Lower lobe of right lung (tissue), 2 donors: ENCODE measurements at places on chromosomes 7 and 10. TPM values are rescaled to one million over a fixed set of nuclear protein-coding genes. Genes with fewer than 3 reads are reported as not detected.

Gene NFE2L3
- total RNA-seq, result 4.8 TPM

Gene CTNNA3
- total RNA-seq, result not detected

GRCh38 chr10:63464402-63465292 lies 1.1 kb downstream of the JMJD1C start:
- peak overlapping the region; percentile 87 for H3K4me3 ChIP-seq
- no peaks in the 10 kb centered on the region for H3K36me3 ChIP-seq
- H3K4me1 ChIP-seq, result peaks cover 21% of the 10 kb centered on the region
- no peak for DNase-seq
- peak overlapping the region; percentile 89 for H3K27ac ChIP-seq

DNA sequence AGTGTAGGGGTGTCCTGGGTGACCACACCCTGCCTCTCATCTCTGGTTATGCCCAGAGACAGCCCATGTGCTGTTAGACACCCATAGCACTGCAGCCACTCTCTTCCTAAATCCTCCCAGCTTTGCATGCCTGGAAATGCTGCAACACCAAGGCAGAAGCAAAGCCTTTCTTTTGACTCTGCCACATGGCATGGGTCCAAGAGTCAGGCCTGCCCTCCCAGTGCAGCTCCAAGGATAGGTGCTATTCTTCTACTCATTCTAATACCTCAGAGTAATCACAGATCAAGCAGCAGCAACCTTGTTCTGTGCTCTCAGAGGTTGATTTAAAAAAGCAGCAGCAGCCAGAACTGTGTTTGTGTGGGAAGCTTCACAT lies 23.4 kb downstream of the FRMPD2 start:
- H3K27ac ChIP-seq, result no peak overlapping the region
- no peaks in the 10 kb centered on the region for H3K27me3 ChIP-seq
- H3K4me3 ChIP-seq, result no peak overlapping the region
- H3K4me1 ChIP-seq, result no peaks in the 10 kb centered on the region
- no peaks in the 10 kb centered on the region for H3K36me3 ChIP-seq
- DNase-seq, result no peak

GRCh38 chr10:112131996-112132395 lies 51.6 kb downstream of the GPAM start:
- no peaks in the 10 kb centered on the region for H3K36me3 ChIP-seq
- H3K27me3 ChIP-seq, result no peaks in the 10 kb centered on the region
- no peak for DNase-seq
- H3K4me1 ChIP-seq, result no peaks in the 10 kb centered on the region
- H3K27ac ChIP-seq, result no peak overlapping the region
- no peak overlapping the region for H3K4me3 ChIP-seq

DNA sequence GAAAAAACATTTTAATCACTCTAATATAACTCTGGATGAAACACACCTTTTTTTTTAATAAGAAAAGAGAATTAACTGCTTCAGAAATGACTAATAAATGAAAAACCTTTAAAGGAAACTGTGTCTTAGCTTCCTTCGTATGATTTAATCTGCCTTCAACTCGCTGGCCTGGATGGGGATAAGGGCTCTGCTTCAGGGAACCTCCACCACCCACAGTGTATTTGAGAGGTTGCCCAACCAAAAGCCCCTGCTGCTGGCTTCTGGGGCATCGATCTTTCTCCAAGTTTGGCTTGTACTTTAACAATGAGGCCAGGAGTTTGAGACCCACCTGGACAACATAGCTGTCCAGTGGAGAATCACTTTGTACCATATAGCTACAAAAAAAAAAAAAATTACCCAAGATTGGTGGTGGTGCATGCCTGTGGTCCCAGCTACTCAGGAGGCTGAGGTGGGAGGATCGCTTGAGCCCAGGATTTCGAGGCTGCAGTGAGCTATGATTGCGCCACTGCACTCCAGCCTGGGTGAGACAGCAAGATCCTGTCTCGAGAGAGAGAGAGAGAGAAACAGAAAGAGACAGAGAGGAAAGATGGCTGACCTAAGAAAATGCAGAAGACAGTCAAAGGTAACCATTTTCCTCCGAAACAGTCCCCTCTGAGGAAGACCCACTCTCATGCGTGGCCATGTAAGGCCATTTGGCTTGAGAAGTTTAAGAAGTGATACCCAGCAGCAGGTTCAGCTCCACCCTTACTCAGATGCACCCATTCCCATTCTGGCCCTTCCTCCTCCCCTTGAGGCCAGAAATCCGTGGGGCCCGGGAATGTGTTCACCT lies 13.6 kb upstream of the LIMK1 start:
- peak; percentile 10 for DNase-seq
- no peak overlapping the region for H3K27ac ChIP-seq
- no peak overlapping the region for H3K4me3 ChIP-seq
- H3K27me3 ChIP-seq, result no peaks in the 10 kb centered on the region
- peaks cover 14% of the 10 kb centered on the region for H3K36me3 ChIP-seq

DNA sequence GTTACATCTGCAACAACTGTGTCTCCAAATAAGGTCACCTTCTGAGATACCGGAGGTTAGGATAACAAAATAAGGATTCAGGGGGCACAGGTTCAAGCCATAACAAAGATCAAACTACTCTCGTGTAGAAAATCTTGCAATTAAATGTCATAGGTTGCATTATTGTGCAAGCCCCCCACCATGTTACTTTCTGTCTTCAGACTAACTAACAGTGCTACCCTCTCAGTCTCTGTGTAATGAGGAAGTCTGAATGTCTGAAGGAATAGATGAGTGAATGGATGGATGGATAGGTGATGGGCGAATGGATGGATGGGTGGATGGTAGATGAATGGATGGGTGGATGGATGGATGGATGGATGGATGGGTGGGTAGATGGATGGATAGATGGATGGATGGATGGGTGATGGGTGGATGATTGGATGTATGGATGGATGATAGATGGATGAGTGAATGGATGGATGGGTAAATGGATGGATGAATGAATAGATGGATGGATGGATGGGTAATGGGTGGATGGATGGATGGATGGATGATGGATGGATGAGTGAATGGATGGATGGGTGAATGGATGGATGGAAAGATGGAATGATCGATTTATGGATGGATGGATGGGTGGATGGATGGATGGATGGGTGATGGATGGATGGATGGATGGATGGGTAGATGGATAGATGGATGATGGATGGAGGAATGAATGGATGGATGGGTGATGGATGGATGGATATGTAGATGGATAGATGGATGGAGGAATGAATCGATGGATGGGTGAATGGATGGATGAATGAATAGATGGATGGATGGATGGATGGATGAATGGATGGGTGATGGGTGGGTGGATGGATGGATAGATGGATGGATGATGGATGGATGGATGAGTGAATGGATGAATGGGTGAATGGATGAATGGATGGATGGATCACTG lies 557.3 kb upstream of the FOXK1 start:
- H3K4me1 ChIP-seq, result no peaks in the 10 kb centered on the region
- H3K36me3 ChIP-seq, result no peaks in the 10 kb centered on the region
- H3K27me3 ChIP-seq, result no peaks in the 10 kb centered on the region
- H3K27ac ChIP-seq, result no peak overlapping the region

DNA sequence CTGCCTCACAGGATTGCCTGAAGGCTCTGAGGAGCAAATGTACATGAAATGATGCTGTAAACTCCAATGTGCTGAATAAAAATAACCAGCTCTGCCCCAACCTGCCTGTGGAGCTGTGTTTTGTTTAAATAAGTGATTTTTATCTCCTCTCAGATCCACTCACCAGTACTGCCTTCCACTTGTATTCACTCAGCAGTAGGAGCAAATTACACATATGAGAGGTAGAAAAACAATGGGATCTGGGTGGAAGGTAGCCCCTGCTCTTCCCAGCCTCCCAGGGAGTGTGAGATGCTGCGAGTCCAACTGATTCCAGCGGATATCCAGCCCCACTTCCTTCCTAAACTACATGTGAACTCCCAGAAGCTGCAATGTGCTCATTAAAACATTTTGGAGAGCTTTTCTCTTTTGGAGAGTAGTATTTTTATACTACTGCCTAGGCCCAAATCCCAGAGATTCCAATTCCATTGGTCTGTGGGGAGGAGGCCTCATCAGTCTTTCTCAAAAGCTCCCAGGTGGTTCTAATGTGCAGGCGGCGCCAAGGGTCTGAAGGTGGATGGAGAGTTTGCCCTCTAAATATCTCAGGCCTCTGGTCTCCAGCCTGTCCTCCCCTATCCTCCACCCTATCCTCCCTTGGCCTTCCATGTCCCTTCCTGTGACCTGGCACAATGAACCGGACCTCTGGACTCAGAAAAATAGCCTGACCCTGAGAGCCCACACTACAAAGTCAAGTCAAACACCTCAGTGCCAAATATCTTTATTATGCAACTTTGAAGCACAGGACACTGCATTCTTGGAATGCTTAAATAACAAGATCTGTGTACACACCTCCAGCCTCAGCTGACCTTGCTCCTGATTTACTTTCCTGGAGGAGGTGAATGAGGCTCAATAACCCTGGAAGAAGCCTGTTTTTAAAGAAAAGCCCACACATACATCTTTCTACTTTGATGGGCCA lies 46.2 kb downstream of the CPVL start:
- no peaks in the 10 kb centered on the region for H3K27me3 ChIP-seq
- H3K4me1 ChIP-seq, result peaks cover 37% of the 10 kb centered on the region
- peak overlapping the region; percentile 3 for H3K27ac ChIP-seq
- H3K36me3 ChIP-seq, result no peaks in the 10 kb centered on the region
- no peak for DNase-seq
- no peak overlapping the region for H3K4me3 ChIP-seq

DNA sequence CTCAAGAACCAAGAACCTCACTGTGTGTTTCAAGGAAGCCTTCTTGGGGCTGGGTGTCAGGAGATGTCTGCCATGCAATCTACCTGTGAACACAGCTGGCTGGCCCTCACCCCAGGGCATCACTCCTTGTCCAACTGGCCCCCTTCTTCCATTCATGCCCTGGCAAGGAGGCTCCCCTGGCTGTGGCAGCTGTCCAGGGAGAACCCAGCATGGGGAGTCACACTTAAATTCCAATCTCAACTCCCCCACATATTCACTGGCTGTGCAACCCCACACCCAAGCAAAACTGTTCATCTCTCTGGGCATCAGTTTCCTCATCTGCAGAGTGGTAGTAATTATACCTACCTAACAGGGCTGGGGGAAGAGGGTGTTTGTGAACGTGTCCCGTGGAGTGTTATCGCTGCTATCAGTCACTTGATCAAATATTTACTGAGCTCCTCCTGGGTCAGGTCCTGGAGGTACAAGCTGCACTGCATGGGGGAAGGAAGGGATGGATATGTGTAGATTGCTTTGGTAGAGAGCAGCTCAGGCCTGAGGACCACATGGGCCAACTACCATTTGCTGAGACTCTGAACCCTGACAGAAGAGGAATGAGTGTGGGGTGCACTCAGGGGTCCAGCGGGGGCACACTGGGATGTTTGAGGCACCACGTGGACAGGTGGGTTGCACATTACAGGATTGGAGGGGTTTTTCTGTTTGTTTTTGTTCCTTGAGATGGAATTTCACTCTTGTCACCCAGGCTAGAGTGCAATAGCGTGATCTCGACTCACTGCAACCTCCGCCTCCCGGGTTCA lies 2.1 kb upstream of the GPRIN2 start:
- peaks cover 11% of the 10 kb centered on the region for H3K4me1 ChIP-seq
- H3K4me3 ChIP-seq, result no peak overlapping the region
- H3K27ac ChIP-seq, result no peak overlapping the region
- H3K36me3 ChIP-seq, result no peaks in the 10 kb centered on the region
- DNase-seq, result peak; percentile 51

DNA sequence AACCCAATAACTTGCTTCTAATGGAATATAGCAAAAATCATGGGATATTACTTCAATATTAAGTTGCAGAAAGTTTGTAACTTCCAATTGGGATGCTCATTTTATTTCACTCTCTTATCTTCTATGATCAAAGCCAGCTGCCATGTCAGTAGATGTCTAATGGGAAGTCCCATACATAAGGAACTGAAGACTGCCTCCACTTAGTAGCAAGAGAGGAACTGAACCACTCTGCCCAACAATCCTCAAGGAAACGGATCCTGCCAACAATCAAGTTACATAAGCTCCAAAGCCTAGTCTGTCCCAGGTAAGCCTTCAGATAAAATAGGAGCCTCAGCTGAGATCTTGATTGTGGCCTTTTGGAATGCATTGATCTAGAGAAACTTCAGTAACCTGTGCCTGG lies 431.5 kb upstream of the PCDH15 start:
- no peaks in the 10 kb centered on the region for H3K36me3 ChIP-seq
- H3K27me3 ChIP-seq, result no peaks in the 10 kb centered on the region
- no peak for DNase-seq
- H3K4me3 ChIP-seq, result peak overlapping the region; percentile 28
- no peaks in the 10 kb centered on the region for H3K4me1 ChIP-seq

DNA sequence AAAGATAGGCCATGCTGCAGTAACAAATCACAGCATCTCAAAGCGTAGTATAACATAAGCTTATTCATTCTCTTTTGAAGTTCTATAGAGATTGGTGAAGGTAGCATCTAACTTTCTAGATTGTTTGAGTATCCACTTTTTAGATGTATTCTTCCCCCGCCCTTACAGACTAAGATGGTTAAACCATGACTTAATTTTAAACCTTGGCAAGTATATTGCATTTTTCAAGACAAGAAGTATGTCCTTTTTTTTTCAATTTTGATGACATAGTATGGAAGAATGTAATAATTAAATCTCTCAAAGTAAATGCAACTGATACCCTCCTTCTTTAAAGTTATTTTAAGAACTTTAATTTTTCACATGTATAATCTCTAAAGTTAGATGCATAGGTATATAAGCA lies 190.0 kb downstream of the KCND2 start:
- H3K36me3 ChIP-seq, result no peaks in the 10 kb centered on the region
- DNase-seq, result no peak
- no peaks in the 10 kb centered on the region for H3K27me3 ChIP-seq
- H3K27ac ChIP-seq, result no peak overlapping the region
- H3K4me3 ChIP-seq, result no peak overlapping the region
